NCI-H524 treated with DMSO at 0.1 percent for 48 hours (cell line): ENCODE measurements at places on chromosomes 4 and X.

DNA sequence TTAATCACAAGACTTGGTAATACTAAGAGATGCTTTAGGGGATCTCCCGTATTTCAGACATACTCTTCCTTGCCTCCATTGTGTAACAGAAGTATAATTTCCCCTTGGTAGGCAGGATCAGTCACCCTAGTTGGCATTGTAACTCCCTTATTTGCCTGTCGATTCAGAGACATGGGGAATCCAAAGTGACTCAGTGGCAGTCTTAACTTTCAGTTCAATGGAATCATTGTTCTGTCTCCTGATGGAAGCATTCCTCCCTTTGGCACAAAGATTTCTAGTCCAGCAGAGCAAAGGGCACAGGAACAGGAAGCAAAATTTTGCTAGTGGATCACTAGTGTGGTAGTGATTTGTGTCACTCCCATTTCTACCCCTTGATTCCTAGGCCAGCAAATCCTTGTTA is 80.4 kb downstream of the DCUN1D4 start:
- no peak for DNase-seq

- no peak for DNase-seq
Measured at GRCh38 chr4:146329050-146329716, 114.8 kb downstream of the REELD1 start.

- no peak for DNase-seq
Measured at GRCh38 chrX:13891377-13892140, 74.7 kb upstream of the GPM6B start.

GRCh38 chr4:69714086-69714485 is 46.3 kb downstream of the SULT1B1 start:
- no peak for DNase-seq

DNA sequence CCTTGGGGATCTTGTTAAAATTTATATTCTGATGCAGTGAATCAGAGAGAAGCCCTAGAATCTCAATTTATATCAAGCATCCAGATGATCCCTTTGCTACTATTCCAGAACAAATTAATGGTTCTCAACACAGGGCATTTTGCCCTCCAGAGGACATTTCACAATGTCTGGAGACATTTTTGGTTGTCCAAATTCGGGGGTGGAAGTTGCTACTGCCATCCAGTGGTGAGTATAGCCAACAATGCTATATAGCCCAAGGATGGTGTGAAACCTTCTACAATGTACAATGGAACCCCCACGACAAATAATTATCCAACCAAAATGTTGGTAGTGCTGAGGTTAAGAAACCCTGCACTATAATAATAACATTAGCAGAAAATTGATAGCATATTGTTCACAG is 2440.0 kb downstream of the PCDH7 start:
- DNase-seq = no peak

DNA sequence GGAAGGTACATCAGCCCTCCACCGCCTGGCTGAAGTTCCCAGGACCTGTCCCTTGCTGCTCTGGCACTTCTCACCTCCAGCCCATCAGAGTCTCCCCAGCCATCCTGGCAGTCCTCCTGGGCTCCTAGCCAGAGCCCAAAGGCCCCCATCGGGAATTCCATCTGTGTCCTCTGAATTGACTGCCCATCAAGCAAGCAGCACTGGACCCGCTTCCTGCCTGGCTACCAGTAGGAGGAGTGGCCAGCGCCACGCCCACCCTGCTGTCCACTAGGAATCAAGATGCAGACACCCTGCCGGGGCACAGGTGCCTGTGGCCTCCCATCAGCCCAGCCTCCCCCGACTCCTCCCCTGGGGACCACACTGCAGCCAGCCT is 47.2 kb downstream of the C4orf50 start:
- no peak for DNase-seq

GRCh38 chr4:186844059-186844681 is 120.5 kb upstream of the FAT1 start:
- no peak for DNase-seq

DNA sequence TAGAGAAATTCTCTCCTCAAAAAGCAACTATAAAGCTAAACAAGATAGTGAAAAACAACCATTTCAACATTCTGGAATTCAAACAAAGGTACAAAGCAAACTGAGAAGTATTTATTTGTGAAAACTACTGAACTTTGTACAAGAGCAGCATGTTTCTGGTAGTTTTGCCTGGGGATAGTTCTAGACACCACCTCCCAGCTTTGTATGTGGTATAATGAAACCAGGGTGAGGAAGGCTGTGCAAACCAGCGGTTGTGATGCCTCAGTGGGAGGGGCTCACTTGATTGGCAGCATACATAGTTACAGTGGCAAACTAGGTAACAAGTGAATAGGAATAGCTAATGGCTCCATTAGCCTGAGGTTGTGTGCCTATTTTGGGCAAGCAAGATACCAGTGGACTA is 18.6 kb upstream of the FRMD7 start:
- DNase-seq = no peak

DNA sequence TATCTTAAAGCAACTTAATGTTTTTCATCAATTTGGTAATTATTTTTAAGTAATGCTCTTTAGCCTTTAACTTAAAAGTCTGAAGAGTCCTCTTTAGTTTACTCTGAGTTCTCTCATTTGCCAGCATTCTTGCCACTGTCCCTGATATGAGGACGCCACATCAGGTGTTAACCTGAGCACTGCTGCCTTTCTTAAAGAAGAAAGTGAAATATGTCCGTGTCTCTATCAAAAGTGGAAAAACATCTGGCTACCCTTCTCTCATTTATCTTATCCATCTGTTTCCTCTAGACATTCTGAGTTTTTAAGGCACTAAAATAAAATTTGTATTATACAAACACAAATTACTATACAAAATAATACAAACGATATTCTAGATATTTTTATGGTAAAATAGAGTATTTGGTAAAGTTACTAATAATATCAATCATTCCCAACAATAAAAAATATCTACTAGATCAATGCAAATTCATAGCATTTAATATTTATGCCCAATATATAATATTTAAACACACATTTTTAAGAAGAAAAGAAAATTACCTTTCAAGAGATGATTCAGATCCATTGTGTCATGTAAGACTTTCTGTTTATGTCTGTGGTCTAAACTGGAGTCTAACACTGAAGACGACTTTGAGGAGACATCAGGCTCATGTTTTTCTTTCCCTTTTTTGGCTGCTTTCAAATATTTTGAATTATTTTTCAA is 14.0 kb downstream of the CFAP97 start:
- no peak for DNase-seq
